Epithelial cell of esophagus (primary cell): ENCODE measurements at places on chromosomes 3 and 15.

GRCh38 chr3:149638228-149639092 lies 19.4 kb downstream of the WWTR1 start:
- peak; percentile 34 for DNase-seq

DNA sequence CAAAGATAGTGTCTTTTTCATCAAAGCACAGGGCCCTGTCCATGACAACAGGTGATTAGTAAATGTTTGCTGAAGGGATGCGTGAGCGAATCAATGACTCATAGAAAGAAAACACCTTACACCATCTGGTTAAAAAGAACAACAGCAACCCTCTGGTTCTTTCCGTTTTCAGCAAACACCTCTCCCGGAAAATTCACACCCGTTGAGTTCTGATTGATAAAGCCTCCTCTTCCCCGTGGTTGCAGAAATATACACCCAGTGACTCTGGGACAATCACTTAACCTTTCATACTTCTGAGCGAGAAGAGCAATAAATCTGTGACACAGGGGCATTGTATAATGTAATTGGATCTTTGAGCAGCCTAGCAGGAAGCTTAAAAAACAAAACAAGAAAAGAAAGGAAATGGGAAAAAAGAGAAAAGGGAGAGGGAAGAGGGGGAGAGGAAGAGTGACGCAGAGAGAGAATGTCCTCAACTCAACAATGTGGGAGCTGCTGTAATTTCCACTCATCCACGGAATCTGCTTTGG lies 37.6 kb downstream of the ADAMTS9 start:
- peak; percentile 21 for DNase-seq

DNA sequence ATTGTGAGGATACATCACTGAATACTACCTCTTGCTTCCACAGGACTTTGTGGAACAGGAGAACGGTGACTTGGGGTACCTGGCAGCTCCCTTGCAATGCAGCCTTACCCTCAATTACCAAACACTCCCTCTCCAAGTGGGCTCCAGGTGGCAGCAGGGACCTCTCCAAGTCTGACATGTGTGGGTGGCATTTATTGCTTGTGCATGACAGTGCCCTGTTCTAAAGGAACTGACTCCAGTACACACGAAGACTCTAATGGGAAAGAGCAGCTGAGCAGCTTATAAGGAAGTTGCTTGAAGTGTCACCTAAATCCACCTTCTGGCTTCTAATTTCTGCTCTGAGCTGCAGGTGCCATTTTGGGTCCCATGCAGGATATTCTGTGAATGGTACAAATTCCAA lies 174.1 kb upstream of the SLCO3A1 start:
- no peak for DNase-seq

- no peak for DNase-seq
Observed at GRCh38 chr3:31402117-31402516, 130.6 kb upstream of the STT3B start.

DNA sequence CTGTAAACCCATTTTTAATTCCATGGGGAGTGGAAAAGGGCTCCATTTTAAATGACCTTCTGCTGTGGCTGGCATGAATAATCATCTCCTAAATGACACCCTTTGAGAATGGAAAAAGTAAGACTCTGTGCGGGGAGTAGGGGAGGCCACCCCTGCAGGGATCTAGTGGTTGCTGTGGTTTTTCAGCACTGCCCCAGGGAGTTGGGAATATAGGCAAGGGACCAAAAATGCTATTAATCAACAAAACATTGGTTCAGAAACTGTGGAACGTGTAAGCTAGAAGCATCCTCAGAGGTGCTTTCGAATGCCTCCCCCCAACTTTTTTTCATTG lies 30.1 kb upstream of the ADAMTS7 start:
- DNase-seq: no peak

GRCh38 chr15:84883916-84884781 lies at the start of gene SLC28A1:
TSS of gene SLC28A1 (plus strand) at chr15:84884662. CDS start at chr15:84887761, 3,099 bp downstream.
- DNase-seq: no peak
